ENCODE measurements at places on chromosomes 7 and 10.

DNA sequence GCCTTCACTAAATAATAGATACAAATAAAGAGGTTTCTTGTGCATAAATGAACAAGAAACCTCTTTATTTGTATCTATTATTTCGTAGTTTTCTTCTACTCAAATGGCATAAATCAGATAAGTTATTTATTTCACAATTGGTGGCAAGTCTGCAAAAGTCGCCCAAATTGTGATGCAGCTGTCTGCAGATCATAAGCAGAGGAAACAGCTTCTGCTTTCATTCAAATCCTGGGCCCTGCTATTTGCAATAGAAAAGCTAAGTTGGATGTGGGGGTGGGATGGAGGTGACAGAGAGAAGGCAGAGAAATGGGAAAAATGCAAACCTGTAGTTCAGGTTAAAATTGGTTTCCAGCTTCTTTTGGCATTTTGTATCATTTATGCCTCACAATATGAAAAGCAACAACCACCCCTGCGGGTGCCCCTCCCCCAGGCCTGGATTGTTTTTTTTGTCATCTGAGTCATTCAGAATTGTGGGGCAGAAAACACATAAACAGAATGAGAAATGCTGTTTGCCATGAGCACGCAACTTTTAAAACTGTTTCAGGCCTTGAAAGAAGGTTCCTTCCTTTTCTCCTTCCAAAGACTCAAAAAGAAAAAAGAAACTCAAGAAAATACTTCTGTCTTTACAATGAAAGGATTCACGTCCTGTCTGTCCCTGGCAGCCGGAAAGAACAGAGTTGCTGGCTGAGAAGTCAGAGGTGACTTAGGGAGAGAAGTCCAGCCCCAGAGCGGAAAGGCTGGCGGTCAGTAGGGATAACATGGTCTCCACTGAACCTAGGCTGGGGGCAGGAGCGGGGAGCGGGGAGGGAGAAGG, 132.9 kb downstream of the BAMBI start:
- no peak for DNase-seq

DNA sequence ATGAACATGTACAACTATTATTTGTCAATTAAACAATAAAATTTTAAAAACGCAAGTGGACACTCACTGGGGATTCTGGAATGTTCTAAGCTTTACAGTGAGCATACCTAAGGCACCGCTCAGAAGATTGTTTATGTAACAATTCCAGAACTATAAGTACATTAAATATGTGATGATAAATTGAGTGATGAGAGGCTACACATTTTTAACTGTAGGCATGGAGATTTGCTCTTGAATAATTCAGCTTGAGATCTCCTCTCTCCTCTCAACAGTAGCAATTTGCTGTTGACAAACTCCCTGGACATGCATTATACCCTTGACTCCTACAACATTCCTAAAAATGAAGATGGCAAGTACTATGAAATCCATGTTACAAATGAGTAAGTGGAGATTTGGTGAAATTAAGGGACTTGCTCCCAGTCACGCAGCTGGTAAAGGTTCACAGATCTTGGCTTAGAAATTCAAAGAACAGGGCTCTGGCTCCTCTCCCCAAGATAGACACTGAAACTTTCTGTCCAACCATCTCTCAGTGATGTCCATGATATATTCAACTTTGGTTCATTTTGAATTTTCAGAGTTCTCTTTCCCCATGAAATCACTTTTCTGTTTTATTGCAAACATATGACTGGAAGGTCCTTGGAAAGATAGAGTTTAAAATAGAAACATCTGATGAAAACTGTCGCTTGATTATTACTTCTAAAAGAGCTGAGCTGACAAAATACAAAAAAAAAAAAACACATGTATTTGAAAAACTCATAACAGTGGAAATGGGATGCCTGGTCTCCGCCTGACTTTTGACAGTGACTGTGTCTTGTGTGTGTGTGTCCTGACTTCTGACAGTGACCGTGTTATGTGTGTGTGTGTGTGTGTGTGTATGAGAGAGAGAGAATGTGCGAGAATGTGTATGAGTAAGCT, 488.3 kb downstream of the TNS3 start:
- DNase-seq: no peak

DNA sequence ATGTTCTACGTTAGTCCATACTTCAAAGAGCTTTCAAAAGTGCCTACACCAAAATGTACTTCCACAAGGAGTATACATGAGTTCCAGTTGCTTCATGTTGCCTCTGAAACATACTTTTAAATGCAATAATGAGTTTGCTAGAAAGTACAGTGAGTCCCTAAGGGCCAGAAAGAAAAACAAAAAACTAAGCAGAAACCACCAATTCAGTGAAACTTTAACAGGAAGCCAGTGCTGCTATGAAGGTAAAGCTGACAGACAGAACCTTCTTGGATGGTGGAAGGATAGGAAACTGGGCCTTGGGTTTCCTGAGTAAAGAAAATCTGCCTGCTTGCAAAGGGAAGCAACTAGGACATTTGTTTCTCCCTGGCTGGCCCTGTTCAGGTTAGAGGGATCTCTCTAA, 104.2 kb downstream of the CTTNBP2 start:
- DNase-seq: no peak

- DNase-seq: no peak
These were observed 115.0 kb upstream of the CCDC6 start for GRCh38 chr10:60021361-60021760.

DNA sequence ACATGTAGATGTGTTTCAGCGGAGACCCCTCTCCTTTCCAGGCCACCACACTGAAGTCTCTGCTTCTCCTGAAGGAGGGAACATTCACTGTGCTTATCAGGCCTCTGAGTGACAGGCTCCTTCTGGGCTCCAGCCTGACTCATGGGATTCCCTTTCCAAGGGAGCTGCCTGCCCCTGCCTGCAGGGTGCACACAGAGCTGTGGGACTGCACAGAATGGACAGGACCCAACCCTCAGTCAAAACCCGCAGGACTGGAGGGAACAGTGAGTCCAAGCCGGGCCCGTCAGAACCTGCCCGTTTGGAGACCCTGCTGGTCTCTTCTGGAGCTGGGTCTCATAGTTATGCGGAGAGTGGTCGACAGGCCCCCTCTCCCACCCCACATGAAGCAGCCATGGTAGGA, 32.6 kb downstream of the PLAC9 start:
- no peak for DNase-seq

DNA sequence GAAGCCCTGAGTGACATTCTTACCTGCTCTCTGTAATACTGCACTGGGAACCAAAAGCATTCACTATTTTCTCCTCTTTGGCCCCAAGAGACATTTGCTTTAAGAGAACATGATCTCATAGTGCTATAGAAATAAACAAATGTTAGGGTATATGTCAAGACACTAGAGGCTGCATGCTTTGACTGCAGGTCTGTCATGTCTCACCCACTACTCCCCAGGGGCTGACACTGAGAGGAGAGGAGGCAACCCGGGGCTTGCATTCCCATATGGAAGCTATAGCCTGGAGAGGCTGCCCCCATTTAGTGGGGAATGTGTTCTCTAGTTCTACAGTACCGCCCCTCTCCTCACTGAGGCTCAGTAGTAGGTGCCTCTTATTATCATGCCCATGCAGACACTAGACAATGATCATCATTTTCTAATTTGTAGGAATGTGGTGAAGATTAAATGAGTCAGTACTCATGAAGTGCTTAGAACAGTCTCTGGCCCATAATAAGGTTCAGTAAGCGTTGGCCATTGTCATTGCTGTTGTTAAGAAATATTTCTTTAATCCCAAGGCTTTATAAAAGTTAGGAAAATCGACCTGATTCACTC, 4.9 kb upstream of the SLF2 start:
- DNase-seq: no peak

GRCh38 chr7:43868681-43869005, 674 bp downstream of the MRPS24 start:
- DNase-seq: no peak

DNA sequence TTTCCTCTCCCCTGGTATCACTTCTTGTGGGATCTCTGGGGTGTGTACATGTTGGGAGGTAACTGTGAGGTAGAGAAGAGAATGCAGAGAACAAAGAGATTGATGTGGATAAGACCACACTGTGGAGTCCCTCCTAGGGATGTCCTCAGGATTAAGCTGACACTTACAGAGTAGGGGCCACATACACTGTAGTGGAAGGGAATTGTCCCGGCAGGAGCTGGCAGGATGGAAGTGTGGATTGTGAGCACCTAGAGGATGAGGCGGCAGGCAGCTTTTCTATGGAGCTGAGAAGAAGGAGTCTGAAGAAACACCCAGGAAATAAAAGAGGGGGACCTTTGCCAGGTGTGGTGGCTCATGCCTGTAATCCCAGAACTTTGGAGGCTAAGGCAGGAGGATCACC, 13.5 kb downstream of the AGFG2 start:
- no peak for DNase-seq

GRCh38 chr7:105524840-105525239, 2.8 kb upstream of the PUS7 start:
- DNase-seq: no peak

GRCh38 chr7:55018361-55019190, at the start of gene EGFR:
Gene EGFR, plus strand, starts transcription at chr7:55019017. Its CDS starts 261 bp downstream, at chr7:55019278.
- DNase-seq: no peak

- DNase-seq: no peak
These were observed 126.3 kb upstream of the SEC61G start for GRCh38 chr7:54885285-54885684.

DNA sequence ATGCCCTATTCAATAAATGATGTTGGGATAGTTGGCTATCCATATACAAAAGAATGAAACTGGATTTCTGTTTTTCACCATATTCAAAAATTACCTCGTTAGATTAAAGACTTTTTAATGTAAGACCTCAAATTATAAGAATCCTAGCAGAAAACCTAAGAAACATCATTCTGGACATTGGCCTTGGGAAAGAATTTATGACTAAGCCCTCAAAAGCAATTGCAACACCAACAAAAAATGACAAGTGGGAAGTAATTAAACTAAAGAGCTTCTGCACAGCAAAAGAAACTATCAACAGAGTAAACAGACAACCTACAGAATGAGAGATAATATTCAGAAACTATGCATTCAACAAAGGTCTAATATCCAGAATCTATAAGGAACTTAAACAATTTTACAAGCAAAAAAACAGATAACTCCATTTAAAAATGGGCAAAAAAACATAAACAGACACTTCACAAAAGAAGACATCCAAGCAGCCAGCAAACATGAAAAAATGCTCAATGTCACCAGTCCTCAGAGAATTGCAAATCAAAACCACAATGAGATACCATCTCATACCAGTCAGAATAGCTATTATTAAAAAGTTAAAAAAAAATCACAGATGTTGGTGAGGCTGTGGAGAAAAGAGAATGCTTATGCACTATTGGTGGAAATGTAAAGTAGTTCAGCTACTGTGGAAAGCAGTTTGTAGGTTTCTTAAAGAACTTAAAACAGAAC, 309.8 kb downstream of the AHR start:
- no peak for DNase-seq

GRCh38 chr7:22584179-22584578, 84.2 kb upstream of the STEAP1B start:
- DNase-seq: no peak

Data from activated T-cell treated with anti-CD3 and anti-CD28 coated beads for 1 hour (primary cell).